ENCODE measurements at places on chromosomes 2 and 18.

GRCh38 chr2:609449-609848 is 67.8 kb downstream of the TMEM18 start:
- no peak for DNase-seq

- DNase-seq = no peak
Observed at GRCh38 chr2:75480971-75481836, 79.5 kb downstream of the EVA1A start.

DNA sequence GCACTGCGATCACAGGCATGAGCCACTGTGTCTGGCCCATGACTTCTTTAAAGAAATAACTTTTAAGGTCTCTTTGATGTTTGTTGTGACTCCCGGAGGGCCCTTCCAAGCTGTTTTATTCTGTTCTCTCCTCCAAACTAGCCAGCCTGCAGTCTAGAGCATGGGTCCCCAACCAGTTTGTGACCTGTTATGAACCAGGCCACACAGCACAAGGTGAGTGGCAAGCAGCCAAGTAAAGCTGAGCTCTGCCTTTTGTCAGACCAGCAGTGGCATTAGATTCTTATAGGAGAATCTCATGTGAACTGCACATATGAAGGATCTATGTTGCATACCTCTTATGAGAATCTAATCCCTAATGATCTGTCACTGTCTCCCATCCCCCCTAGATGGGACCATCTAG is 223.9 kb upstream of the RGPD4 start:
- no peak for DNase-seq

GRCh38 chr2:102401456-102401855 is 21.5 kb upstream of the IL18RAP start:
- no peak for DNase-seq

- no peak for DNase-seq
Observed at GRCh38 chr2:223055836-223056235, 3.8 kb downstream of the KCNE4 start.

- no peak for DNase-seq
Observed at GRCh38 chr2:165857876-165858275, 63.8 kb upstream of the GALNT3 start.

GRCh38 chr2:119208791-119209203 is 14.8 kb upstream of the STEAP3 start:
- no peak for DNase-seq

GRCh38 chr2:159505196-159505595 is 111.2 kb downstream of the BAZ2B start:
- DNase-seq = no peak

- DNase-seq = no peak
Observed at GRCh38 chr2:209578394-209579001, 154.7 kb downstream of the MAP2 start.

DNA sequence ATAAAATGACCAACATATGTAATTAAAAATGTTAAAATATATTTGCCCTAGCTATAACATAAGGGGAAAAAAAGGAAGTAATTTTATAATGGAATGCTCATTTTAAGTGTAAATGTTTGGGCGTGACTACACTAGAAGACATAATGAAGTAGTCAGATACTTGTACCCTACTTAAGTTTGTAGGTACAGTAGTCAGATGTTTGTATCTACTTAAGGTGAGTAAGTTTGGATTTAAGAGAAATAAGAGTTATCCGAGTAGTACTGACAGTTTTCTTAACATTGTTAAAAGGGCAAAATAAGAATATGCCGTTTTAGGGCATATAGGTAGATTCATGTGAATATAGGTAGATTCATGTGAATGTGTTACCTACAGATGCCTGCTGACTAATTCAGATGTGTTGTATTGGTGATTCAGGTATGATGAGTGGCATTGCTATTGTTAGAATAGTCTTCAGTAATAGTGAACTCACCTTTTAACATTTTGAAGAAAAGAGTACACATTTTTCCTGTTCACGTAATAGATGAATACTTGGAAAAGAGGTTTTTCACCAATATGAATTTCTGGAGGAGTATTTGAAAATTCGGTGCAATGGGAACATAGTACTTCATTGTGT is 14.9 kb downstream of the VAPA start:
- no peak for DNase-seq

- DNase-seq = no peak
Observed at GRCh38 chr2:69553991-69554390, 89.5 kb downstream of the AAK1 start.

- DNase-seq = no peak
Observed at GRCh38 chr2:117967977-117968718, 45.7 kb downstream of the CCDC93 start.

Data from NT2/D1 (cell line).